Lung (tissue), 17 donors: ENCODE measurements at places on chromosomes 12 and 14.

- DNase-seq, result no peak
Observed at GRCh38 chr12:97260786-97261185, 201.8 kb upstream of the RMST start.

DNA sequence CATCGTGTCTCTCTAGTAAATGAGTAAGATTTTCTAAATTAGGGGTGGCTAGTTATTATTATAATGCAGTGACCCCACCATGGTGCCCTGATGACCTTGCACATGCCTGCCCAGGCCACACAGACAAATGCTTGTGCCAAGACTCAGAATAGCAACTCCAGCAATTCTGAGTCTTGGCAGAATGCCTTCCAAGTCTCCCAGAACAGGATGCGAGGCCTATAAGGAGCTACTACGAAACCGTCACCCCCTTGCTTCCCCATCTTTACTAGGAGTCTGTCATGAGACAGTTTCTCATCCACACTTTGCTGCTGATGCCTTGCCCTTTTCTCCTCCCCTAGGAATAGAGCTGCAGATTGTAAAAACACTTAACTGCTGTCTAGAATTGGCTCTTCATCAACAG is 559.9 kb downstream of the TRHDE start:
- DNase-seq, result peak; percentile 30

DNA sequence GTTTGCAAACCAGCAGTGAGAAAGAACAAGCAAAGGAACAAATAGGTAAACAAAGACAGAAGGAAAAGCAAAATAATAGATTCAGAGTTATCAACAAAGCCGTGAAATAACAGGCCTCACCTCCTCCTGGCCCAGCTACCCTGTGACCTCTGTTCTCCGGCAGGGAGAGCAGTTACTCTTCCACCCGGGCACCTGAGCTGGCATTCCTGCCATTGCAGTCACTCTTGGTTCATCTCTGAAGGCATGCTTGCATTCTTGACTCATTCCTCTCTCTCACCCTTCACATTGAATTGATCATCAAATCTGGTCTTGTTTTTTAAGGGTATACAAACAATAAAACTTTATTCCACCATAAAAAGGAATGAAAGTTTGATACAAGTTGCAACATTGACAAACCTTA is 95.1 kb downstream of the TTC8 start:
- DNase-seq, result no peak

DNA sequence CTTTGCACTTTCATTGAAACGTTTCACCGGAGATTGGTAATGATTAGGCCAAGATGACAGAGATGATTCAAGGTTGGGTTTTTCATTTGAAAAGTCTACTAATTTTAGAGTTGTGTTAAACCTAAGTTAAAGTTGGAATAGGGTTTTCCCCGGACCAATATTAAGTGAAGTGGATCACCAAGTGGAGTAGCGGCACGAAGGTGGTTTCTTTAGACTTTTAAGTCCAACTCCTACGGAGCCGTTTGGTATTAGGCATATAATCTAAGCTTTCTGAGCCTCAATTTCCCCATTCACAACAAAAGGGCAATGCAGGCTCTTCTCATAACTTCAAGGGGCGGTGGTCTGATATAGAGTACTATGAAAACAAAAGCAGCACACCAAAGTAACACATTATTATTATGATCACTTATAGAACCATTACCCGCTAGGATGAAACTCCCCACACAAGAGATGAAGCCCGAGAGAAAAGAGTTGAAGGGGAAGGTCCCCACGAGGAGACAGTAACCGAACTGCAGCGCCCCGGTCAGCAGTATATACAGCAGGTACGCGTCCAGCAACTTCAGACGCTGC is 413 bp downstream of the DAD1 start:
- no peak for DNase-seq

GRCh38 chr14:105748204-105748578 is 221.8 kb downstream of the TMEM121 start:
- DNase-seq, result no peak

GRCh38 chr14:38302966-38303365 is 47.1 kb upstream of the CLEC14A start:
- no peak for DNase-seq

DNA sequence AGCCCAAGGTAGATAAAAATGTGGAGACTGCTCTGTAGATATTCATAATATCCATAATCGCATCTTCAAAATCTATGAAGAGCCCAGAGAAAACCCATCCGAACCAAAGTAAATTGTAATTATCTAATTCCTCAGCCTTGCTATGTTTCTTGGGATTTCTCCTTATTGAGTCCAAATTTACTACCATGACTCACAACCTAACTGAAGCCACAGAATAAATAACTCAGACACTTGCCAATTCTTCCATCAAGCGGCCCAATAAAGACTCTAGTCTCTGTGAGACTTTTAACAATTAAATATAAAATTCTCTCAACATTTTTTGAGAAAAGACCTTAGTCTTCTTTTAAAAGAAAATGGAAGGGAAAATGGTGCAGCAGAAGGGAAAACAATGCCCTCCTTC is 409.8 kb downstream of the DAD1 start:
- no peak for DNase-seq

DNA sequence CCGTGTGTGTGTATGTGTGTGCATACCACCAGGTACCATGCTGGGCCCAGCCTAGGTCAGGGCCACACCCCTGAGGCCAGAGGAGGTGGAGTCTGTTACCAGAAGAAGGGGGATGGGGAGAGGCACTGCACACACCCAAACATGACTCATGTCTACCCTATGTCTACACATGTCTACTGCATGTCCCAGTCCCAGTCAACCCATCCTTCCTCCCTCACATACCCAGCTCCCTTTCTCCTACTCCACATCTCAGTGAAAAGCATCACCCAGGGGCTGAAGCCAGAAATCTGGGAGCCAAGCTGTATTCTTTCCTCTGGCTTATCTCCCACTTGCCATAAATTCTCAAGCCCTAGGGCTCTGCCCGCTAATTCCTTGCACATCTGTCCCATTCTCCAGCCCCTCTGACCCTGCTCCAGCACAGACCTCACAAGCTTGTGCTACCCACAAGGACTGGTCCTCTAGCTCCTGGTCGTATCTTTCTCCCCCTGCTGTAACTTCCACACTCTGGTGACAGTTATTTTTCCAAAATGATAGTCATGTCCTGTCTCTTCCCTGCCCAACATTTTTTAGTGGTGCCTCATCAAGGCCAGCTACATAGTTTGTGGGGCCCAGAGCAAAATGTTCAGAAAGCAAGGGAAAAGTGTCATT is 18.0 kb upstream of the APPL2 start:
- DNase-seq, result no peak

- DNase-seq, result no peak
Observed at GRCh38 chr14:67485501-67486095, 2.9 kb downstream of the TMEM229B start.

GRCh38 chr12:128852885-128853599 is at the start of gene GLT1D1:
GLT1D1 (plus strand) TSS chr12:128853478; CDS start chr12:128853582, 104 bp downstream.
- DNase-seq, result no peak

GRCh38 chr12:110444455-110444854 is 5.7 kb downstream of the ARPC3 start:
- DNase-seq, result no peak
